SJSA1 (cell line): ENCODE measurements at places on chromosomes 6 and 20. TPM values are rescaled to one million over a fixed set of nuclear protein-coding genes. Genes with fewer than 3 reads are reported as not detected.

Gene PSORS1C1
- 0.39 and 0.53 TPM in 2 replicates for total RNA-seq

Gene PLCB1
- 3.9 and 10.0 TPM in 2 replicates for total RNA-seq

- peak overlapping the region; percentile 30 for H3K27ac ChIP-seq
- H3K27me3 ChIP-seq: no peaks in the 10 kb centered on the region
- DNase-seq: peak; percentile 90
- no peak overlapping the region for H3K4me3 ChIP-seq
- peaks cover 33% of the 10 kb centered on the region for H3K4me1 ChIP-seq
Observed at GRCh38 chr6:149895833-149896271, 2.1 kb downstream of the RAET1E start.

GRCh38 chr6:95266537-95267258 is 310.6 kb upstream of the MANEA start:
- H3K4me1 ChIP-seq: no peaks in the 10 kb centered on the region
- H3K36me3 ChIP-seq: no peaks in the 10 kb centered on the region
- no peak overlapping the region for H3K4me3 ChIP-seq
- no peak for DNase-seq
- no peaks in the 10 kb centered on the region for H3K27me3 ChIP-seq

Gene FAM83C
- total RNA-seq: not detected in 2 replicates

GRCh38 chr6:167093406-167093921 is 29.4 kb upstream of the CCR6 start:
- no peaks in the 10 kb centered on the region for H3K27me3 ChIP-seq
- no peaks in the 10 kb centered on the region for H3K36me3 ChIP-seq
- no peak overlapping the region for H3K27ac ChIP-seq
- H3K4me1 ChIP-seq: no peaks in the 10 kb centered on the region
- no peak overlapping the region for H3K4me3 ChIP-seq
- no peak for DNase-seq

Gene OTOR
- total RNA-seq: not detected in 2 replicates

Gene PDE10A
- 1.7 and 2.4 TPM in 2 replicates for total RNA-seq

Gene SLC17A4
- not detected in 2 replicates for total RNA-seq

DNA sequence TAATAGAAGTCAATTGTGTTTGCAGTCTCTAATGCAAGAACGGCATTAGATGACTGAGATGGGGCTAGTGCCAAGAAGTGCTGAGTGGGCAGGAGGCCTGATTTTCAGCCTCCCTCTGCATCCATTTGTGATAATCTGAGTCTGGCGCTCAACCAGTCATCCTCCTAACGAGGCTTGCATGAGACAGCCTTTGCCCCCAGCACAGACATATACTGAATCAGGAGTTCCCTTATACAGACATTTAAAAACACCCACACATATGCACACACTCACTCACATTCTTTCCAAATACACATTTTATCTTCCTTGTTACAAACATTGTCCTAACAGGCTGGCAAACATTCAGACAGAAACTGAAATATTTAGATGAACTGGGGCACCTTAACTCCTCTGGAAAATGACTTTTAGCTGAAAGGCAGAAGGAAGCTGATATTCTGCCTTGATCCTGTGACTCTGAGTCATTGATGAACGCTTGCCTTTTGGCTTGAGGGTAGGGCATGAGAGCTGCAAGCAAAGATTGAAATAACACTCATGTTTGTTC is 562.3 kb downstream of the DHX35 start:
- no peak overlapping the region for H3K4me3 ChIP-seq
- no peaks in the 10 kb centered on the region for H3K4me1 ChIP-seq
- no peak for DNase-seq

DNA sequence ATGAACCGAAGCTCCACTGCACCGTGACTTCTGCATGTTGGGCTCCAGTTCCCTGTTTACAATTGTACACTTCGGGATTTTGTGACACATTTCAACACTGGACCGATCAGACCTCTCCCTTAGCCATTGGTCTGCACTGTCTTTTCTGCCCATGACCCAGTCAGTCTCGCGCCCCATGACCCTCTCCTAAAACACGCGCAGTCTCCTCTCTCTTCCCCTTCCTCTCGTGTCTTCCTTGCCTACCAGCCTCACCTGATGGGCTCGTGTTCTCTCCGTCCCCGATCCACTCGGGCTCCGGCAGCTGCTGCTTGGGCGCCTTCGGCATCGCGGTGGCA is 535 bp upstream of the ABCF1 start:
- H3K4me3 ChIP-seq: peak overlapping the region; percentile 68
- DNase-seq: no peak
- H3K36me3 ChIP-seq: peaks cover 24% of the 10 kb centered on the region
- H3K27me3 ChIP-seq: no peaks in the 10 kb centered on the region
- H3K4me1 ChIP-seq: peaks cover 13% of the 10 kb centered on the region
- 0 out of 2 replicates have a peak overlapping the region, but pooled peaks have one; percentile 5 for H3K27ac ChIP-seq

GRCh38 chr6:84508981-84509380 is 255.4 kb downstream of the TBX18 start:
- H3K4me1 ChIP-seq: peaks cover 10% of the 10 kb centered on the region
- H3K36me3 ChIP-seq: no peaks in the 10 kb centered on the region
- no peak overlapping the region for H3K4me3 ChIP-seq
- H3K27me3 ChIP-seq: no peaks in the 10 kb centered on the region
- H3K27ac ChIP-seq: peak overlapping the region; percentile 25; the same call in 1 of the 2 replicates
- DNase-seq: no peak

GRCh38 chr6:135535989-135536414 is 38.5 kb upstream of the AHI1 start:
- H3K4me1 ChIP-seq: no peaks in the 10 kb centered on the region
- H3K4me3 ChIP-seq: no peak overlapping the region

DNA sequence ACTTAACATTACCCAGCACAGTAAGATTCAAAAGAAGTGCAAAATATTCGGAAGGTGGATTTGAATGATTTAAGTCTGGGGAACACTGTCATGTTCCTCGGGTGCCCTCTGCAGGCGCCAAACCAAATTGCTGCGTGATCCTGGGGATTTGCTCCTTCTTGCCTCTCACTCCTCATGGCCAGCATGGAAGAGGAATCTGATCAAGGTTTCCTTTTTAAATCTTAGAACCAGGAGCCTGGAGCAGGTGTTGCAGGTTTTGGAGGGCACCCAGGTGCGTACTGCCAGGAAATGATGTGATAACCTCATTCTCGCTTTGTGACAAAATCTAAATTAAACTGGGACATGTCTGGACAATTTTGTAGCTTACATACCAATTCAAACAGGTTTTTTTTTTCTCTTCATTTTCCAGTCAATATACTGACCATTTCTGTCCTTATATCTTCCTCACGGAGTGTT is 8.1 kb upstream of the PFDN4 start:
- DNase-seq: peak; percentile 60
- no peaks in the 10 kb centered on the region for H3K4me1 ChIP-seq
- no peak overlapping the region for H3K4me3 ChIP-seq
- no peaks in the 10 kb centered on the region for H3K36me3 ChIP-seq

DNA sequence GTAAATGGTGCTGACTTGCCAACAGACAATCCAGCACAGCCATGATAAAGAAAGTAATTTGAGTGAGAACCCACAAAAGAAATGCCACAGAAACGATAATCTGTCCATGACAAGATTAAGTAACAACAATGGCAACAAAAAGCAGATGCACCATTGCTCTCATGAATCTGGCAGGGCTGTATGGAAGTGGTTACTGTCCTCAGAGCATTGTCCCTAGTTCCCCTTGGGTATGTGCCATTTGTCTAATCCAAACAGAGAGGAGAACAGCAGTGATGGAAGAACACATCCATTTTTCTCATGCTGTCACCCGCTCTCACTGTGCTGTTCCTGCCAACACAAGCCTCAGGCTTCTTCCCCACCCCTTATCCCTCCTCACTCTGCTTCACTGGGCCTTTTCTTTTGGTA is 65.8 kb downstream of the REV3L start:
- no peaks in the 10 kb centered on the region for H3K27me3 ChIP-seq
- no peak overlapping the region for H3K27ac ChIP-seq
- peaks cover 19% of the 10 kb centered on the region for H3K4me1 ChIP-seq
- DNase-seq: peak; percentile 15
- peaks cover 28% of the 10 kb centered on the region for H3K36me3 ChIP-seq

DNA sequence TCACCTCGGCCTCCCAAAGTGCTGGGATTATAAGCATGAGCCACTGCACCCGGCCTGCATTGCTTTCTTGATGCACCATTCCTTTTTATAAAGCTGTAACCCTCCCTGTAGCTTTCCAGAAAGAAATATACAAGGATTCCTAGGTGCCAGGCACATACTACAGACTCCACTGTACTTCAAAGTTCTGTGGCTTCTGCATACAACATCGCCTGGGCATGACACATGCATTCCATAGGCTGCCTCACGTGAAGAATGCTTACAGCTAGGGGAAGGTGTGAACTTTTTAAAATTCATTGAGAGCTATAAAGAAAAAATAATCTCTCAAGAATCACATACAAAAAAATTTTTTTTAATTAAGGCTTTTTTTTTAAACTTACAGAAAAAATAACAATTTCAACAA is 50.2 kb downstream of the TRAM2 start:
- peaks cover 34% of the 10 kb centered on the region for H3K4me1 ChIP-seq
- H3K27ac ChIP-seq: 0 out of 2 replicates have a peak overlapping the region, but pooled peaks have one; percentile 12
- H3K36me3 ChIP-seq: peaks cover 47% of the 10 kb centered on the region
- DNase-seq: no peak
- no peaks in the 10 kb centered on the region for H3K27me3 ChIP-seq

DNA sequence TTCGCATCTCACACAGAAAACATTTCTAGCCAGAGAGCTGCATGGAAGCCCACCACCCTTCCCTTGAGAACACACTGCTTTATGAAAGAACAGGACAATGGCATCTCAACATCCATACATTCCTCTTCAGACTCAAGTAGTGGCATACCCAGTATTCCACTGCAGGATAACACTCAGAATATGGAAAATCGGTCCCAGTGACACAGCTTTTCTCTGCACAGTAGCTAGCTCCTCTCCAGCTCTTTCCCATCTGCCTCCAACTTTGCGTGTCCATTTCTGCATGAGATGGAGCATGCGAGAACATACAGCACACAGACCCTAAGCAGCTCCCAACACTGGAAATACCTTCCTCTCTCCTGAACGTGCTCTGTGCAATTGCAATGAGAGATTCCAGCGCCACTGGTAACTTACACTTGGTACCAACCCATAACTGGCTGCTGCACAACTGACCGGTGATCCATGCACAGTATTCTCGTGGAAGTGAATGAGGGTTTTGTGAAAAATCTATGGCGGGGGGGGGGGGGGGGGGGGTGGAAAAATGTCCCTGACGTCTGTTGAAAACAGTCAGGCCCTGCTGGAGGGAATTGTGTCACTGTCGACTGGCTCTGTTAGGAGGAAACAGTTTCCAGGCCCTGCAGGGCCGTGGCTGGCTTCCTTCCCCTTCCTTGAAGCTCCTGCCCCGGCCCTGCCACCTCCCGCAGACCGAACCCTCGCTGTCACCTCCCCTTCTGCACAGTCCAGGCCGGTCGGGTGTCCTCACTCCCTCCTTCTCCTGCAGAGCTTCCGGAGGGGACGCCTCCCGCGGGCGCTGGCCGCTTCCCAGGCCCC is 265.9 kb upstream of the QKI start:
- H3K27ac ChIP-seq: no peak overlapping the region
- H3K36me3 ChIP-seq: no peaks in the 10 kb centered on the region
- H3K27me3 ChIP-seq: no peaks in the 10 kb centered on the region
- DNase-seq: no peak
- H3K4me1 ChIP-seq: no peaks in the 10 kb centered on the region

DNA sequence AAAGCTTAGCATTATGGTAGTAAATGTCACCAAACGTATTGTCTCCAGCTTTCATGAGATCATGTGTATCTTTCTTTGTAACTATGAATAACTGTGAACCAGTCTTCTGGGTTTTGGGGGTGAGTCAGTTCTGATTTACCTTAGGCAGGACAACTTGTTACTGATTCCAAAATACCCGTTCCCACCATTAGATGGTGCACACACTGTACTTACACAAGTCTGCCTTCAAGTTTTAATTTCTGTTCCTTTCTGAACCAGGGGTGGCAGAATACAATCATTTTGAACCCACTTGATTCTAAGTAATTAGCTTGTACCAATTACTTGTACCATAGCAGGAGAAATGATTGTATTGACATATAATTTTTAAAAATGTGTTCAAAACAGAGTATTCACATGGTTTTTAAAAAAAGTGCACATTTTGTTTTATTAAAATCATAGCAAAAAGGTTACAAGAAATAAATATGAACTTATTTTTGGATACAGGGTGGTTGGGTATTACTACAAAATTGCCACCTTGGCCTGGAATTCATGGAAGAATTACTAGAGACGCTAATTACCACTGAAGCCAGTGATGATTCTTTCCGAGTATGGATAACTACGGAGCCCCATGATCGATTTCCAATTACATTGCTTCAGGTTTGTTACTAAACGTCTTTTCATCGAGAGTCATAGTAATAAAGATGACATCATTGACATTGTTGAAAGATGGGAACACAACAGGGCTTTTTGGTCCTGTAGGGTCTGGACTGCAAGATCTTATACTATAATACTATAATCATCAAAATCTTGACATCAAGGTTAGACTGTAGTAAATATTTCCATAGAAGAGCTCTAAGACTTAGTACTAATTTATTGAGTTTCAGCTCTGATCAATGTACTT is 75.2 kb upstream of the GLP1R start:
- DNase-seq: no peak
- no peaks in the 10 kb centered on the region for H3K36me3 ChIP-seq
- H3K27me3 ChIP-seq: peaks cover 3% of the 10 kb centered on the region
- H3K4me1 ChIP-seq: no peaks in the 10 kb centered on the region

Gene EYS
- total RNA-seq: not detected in 2 replicates

GRCh38 chr6:135283926-135284325 is 102.8 kb downstream of the MYB start:
- no peak overlapping the region for H3K4me3 ChIP-seq
- no peaks in the 10 kb centered on the region for H3K4me1 ChIP-seq
- DNase-seq: no peak
- H3K27me3 ChIP-seq: no peaks in the 10 kb centered on the region; the same call in 1 of the 2 replicates
- no peaks in the 10 kb centered on the region; the same call in 1 of the 2 replicates for H3K36me3 ChIP-seq
